ENCODE measurements at places on chromosomes 6 and 20.

DNA sequence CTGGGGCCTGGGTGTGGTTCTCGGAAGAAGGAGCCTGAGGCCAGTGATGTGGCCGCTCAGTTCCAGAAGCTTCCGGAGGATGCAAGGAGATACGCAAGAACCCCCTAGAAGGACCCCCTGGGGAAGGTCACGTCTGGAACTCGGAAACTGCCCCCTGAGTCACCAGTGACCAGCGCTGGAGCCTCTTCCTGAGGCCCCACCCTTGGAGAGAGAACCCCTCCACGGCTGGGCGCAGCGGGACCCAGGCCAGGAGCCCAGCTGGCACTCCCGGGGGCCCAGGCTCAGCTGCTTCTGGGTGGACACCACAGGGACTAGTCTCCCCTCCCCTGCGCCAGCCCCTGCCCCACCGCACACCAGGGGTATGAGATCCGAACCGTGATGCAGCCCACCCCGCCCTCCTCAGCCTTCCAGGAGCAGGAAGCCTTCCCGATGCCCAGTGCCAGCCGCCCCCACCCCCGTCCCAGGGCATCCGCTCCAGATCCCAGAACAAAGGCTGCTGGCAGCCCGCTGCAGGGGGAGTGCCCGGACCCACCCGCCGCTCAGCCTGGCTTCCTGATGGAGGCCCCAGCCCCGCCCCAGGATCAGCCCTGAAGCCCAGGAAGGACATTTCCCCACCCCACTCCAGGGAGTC, 7.5 kb downstream of the LAMA5 start:
- no peak for DNase-seq

DNA sequence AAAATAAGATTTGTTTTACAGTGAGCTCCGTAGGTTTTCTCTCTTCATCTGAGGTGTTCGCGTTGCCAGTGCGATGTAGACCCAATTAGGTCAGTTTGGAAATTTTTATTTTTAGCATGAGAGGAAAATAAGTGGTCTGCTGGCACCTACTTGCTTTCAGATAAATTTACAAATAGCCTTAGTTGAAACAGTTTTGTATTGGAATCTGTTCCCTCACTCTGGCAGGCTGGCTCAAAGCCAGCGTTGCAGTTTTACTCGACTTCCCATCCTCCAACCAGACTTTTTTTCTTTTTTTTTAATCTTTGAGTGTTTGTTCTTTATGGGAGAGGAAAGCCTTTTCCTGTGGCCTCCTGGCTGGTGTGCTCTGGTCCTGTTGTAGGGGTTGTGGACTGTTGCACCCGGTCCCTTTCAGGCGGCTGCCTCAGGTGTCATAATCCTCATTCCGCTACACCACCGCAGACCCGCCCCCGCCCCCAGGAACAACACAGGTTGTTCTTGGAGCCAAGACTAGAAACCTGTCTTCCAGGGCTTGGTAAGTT, 46.7 kb downstream of the TIAM2 start:
- no peak for DNase-seq

- peak; percentile 50 for DNase-seq
Measured at GRCh38 chr6:143232849-143233248, 172.2 kb downstream of the AIG1 start.

DNA sequence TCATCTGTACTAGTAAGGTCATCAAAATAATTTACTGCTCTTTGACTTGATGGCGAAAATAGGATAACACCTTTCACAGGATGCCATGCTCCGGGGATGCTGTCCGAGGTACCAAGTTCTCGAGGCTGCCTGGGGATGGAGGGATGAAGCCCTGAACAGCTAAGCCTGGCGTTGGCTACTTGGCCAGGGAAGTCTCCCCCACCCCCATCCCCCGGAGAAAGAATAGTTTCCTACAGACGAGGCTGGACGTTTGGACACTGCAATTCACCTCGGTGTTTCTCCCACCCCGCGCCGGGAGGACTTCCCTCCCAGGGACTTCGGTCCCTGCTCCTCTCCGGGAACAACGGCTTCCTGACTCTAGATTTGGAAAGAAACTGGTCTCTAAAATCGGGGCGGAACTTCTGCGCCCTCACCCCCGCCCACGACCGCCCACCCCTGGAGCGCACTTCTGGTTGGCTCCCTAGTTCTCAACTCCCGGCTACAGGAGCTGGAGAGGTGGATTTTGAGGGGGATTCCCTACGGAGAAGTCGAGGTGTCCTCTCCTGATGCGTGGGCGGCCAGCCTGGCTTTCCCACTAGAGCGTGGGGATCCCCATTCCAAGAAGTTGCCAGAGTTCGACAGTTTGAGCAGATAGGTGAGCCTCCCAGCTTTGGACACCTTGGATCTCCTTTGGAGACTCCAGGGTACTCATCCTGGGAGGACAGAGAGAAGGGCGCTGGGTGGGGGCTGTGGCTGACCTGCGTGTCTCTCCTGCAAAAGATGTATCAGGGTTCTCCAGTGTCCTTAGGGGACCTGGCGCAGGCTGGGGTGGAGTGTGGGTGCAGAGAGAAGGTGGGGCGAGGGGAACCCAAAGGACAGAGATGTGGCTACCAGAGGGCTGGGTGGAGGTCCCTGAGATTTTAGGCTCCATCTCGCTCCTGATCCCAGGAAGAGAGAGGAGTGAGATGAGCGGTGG, 1.1 kb downstream of the PCSK2 start:
- DNase-seq = peak; percentile 38

- peak; percentile 58 for DNase-seq
Measured at GRCh38 chr6:21587179-21587960, 6.2 kb upstream of the SOX4 start.

- no peak for DNase-seq
Measured at GRCh38 chr6:111951497-111952085, 78.3 kb upstream of the FYN start.

DNA sequence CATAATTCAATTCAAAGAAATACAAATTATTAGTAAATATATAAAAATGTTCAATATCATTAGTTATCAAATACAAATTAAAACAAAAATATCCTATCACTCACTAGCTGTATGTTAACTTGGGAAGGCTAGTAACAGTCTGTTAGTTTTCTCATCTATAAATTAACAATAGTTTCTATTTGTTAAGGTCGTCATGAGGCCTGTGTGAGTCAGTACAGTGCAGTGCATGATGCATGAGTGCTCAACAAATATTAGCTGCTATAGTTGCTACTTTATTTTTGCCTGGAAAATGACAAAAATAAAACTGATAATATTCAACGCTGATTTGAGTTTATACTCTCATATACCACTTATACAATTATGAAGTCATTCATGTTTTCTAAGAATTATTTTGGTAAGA, 401.6 kb upstream of the RUNX2 start:
- no peak for DNase-seq

GRCh38 chr6:132813173-132813856, 1.1 kb upstream of the RPS12 start:
- no peak for DNase-seq

DNA sequence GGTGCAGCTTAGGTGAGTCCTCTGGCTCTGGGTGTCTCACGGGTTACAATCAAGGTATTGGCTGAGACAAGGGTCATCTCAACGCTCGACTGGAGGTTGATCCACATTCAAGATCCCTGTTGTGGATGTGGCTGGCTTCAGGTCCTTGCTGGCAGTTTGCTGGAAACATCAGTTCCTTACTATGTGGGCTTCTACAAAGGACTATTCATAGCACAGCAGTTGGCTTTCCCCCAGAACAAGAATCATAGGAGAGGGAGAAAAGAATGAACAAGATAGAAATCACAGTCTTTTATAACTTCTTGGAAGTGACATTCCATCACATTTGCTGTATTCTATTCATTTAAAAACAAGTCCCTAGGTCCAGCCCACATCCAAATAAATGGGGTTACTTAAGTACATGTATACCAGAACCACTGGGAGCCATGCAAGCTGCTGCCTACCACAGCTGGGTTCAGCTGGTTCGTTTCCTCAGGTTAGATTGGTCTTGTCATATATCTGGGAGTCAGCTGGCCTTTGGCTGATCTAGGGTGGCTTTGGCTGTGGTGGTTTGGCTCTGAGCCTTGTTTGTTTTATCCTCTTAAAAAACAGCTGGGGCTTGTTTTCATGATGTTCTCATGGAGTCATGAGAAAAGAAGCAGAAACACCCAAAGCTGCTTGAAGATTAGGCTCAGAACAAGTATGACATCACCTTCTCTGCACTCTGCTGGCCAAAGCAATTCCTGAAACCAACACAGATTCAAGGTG, 433.2 kb upstream of the SPTLC3 start:
- no peak for DNase-seq

- no peak for DNase-seq
Measured at GRCh38 chr6:144449218-144449617, 164.1 kb downstream of the UTRN start.

GRCh38 chr6:158803733-158804143, 15.4 kb downstream of the EZR start:
- DNase-seq = no peak

- peak; percentile 67 for DNase-seq
Measured at GRCh38 chr6:89021629-89022028, 58.2 kb upstream of the RNGTT start.

DNA sequence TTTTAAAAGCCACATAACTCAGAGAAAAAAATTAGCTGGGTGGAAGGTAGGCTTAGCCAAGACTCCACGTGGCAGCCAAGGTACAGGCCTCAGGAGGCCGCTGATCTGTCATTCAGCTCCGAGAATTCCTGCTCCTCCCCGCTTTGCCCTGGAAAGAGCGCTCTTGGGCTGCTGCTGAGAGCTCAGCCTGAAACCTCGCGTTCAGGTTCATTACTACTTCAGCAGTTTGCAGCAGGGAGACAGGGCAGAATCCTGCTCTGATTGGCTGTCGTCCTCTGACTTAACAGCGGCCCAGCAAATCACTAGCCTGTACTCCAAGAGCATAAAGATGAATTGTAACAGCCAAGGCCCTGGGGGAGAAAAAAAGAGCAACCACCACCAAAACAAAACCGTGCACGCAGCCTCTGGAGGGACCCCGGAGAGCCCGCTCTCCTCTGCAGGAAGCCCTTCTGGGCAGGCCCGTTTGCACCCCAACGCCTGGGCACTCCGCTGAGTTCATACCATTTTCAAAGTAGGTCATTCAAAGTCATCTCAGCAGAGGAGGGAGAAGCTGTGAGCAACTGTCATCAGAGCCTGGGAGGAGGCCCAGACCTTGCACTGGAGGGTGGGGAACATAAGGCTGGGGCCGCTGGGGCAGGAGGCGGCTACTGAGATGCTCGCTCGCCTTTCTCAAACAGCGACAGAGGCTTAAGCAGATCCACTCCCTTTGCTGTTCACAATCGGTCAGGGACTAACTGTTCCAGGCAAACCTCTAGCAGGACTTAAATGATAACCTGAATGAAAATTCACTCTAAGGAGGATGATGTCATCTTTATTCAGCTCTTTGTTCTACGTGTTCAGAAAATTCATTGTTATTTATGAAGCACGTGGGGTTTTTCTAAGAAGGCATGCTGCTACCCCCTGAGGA, 42.3 kb upstream of the ATXN1 start:
- DNase-seq = peak; percentile 75

DNA sequence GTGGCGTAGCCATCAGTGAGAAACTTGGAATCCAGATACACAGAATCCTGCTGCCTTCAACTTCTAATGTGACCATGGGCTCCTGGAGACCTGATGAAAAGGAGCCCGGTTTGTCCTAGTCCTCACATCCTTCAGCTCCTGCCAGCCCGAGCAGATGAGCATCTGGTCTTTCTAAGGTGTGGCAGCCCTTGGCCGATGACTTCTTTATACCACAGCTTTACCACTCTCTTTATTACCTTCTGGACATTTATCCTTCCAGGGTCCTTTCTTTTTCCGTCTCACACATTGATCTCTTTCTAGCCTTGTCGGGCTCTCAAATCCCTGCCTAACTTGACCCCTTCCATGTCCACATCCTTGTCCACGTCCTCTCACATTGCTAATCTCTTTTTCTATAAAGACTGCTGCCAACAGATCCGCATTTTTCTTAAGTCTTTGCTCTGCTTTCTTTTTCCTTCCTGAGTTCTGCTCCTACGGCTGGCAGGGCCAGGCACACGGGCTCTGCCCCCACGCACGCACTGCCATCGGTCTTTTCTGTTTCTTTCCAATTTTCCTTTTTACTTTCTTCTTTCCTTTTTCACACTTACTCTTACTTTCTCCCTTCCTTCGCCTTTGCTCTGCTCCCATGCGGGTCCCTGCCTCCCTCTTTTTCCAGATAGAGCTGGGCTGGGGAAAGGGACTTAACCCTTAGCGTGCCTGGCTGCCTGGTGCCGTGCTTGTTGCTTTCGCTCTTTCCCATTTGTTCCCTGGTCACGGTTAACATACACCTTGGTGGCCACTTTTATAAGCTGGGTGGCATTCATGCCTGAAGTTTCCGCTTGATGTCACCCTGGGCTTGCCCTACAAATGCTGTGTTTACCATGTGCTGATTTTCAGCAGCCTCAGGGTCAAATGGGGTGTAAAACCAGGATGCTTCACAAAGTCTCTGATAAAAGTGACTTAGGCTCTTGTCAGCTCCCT, 9.4 kb upstream of the GMPR start:
- peak; percentile 65 for DNase-seq

- DNase-seq = peak; percentile 18
Measured at GRCh38 chr6:141610741-141611140, 522.0 kb upstream of the GJE1 start.

- DNase-seq = peak; percentile 26
Measured at GRCh38 chr6:115896538-115897129, 164.1 kb downstream of the FRK start.

GRCh38 chr6:11615214-11615602, 77.7 kb downstream of the TMEM170B start:
- DNase-seq = no peak

DNA sequence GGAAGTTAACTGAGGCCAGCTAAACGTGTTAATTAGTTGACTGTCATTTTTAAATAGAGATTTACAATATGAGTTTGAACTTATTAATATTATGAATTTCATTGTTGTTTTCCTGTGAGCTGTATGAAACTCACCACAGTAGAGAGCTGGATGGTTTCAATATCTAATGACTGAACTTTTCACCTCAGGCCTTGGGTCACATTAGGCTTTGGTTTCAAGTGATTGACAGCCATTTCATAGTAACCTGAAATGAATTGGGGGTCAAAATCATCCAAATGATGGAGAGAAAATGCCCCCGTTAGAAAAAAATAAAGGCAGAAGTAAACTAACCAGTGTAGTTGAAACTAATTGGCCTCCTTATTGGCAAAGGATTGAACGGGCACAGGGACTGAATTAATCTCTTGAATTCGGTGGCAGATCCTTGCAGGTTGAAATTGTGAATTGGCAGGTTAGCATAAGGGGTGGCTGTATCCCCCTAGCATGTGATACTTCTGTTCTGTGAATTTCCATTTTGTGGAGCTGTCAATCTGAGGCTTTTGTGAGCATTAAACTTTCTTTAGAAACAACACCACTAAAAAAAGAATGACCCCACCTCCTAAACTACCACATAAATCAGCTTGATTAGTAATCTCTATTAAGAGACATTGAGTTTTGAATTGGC, 155.1 kb upstream of the MMS22L start:
- DNase-seq = no peak

GRCh38 chr6:8429821-8430220, 5.5 kb downstream of the SLC35B3 start:
- no peak for DNase-seq

DNA sequence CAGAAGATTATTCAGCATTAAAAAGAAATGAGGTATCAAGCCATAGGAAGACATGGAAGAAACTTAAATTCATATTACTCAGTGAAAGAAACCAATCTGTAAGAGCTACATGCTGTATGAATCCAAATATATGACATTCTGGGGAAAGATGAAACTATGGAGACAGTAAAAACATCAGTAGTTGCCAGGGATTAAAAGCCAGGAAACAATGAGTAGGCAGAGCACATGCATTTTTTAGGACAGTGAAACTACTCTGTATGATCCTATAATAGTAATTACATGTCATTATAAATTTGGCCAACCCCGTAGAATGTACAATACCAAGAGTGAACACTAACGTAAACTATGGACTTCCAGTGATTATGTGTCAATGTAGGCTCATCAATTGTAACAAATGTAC, 92.8 kb upstream of the RNF217 start:
- DNase-seq = no peak
